ENCODE measurements at places on chromosomes 1 and 21.

- no peak for DNase-seq
These were observed 70.4 kb downstream of the PRPF38A start for GRCh38 chr1:52474807-52475206.

DNA sequence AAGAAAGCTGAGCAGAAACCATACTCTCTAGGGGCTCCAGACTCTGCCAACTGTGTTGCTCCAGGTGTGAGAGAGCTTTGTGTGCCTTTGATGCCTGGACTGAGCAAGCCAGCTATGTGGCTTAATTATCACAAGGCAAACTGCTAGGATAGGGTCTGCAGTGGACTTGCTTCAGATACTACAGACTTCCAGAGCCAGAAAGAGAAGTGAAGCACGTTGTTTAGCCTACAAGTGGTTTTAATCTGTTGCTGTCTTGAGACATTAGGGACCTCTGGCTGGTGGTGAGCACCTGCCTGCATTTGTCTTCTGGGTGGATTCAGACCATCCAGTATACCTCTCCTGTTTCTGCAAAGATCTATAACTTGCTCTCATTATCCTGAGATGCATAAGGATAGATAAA lies 353.4 kb upstream of the PLXNA2 start:
- DNase-seq = no peak

- DNase-seq = no peak
These were observed 31.0 kb downstream of the NCAM2 start for GRCh38 chr21:21029164-21029563.

DNA sequence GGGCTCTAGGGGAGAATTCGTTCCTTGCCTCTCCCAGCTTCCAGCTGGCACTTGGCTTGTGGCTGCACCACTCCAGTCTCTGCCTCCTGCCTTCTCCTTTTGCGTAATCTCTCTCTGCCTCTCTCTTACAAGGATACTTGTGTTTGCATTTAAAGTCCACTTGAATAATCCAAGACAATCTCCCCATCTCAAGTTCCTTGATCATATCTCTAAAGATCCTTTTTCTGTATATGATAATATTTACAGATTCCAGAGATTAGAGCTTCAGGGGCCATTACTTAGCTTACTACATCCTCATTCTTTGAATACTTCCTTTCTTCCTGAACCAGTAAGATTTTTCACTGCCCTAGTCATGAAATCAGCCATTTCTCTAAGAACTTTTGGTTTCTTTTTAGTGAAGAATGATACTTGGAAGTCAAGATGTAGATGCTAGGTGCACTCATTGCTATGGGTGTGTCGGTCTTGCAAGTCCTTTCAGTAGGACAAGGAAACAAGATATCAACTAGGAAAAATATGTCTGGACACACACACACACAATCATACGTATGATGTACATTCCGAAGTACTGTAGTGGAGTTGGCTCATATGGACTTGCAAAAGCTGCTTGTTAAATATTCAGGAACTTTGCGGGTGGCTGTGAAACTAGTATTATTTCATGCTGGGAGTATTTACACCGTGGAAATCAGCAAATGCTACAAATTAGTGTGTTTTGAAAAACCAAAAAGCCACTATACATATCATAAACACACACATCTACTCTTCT lies 20.8 kb upstream of the RLF start:
- no peak for DNase-seq
